ENCODE measurements at places on chromosomes 12 and 14.

GRCh38 chr12:98939350-98939749 is 294.3 kb downstream of the APAF1 start:
- DNase-seq: no peak

DNA sequence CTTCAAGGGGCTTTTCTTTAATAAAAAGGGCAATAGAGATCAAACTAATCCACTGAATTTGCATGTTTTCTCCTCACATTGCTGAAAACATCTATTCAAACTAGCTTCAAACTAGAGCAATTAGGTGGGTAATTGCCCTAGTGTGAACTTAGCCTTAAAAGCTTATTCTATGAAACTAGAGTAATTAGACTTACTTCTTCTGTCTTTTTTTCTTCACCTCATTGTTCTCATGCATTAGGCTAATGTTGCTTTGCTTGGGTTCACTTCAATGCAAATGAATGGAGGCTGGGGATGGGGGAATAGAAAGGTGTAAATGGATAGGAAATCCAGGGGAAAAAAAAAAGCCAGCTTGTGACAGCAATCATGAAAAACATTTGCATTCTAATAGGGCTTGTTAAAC is 414.8 kb upstream of the LMO3 start:
- DNase-seq: no peak

DNA sequence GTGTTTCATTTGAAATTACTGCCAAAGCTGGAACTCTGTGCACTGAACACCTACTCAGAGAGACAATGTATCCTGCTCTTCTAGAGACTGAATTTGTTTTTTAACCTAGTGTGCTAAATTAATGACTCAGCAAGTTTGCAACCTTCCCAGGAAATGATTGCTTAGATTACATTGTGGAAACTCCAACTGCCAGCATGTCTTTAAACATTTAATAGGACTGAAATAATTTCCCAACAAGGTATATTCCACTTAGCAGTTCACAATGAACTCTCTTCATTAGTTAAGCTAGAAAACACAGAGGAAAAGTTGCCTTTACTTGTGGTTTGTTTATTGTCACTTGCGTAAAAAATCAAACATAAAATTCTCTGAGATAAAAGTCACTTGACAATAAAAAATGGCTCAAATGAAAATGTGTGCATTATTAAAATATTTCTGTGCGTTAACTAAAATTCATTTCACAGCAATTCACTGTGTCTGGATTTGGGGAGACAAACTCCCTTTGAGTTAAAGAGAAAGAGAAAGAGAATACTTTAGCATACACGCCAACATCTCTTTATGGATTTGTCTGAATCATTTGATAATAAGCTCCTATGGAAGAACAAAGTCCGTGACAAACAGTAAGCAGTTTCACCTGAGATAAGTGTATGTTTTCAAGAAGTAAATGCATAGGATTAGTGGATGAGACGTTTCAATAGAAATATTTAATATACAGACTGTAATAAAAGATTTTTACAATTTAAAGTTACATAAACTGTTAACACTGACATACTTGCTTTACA is 284.0 kb downstream of the PRKD1 start:
- DNase-seq: no peak

GRCh38 chr14:55212634-55213033 is 21.2 kb upstream of the DLGAP5 start:
- no peak for DNase-seq

- DNase-seq: no peak
Measured at GRCh38 chr12:22248571-22249115, 85.9 kb downstream of the ST8SIA1 start.

GRCh38 chr12:81797100-81797499 is 38.0 kb upstream of the PPFIA2 start:
- peak; percentile 2 for DNase-seq

DNA sequence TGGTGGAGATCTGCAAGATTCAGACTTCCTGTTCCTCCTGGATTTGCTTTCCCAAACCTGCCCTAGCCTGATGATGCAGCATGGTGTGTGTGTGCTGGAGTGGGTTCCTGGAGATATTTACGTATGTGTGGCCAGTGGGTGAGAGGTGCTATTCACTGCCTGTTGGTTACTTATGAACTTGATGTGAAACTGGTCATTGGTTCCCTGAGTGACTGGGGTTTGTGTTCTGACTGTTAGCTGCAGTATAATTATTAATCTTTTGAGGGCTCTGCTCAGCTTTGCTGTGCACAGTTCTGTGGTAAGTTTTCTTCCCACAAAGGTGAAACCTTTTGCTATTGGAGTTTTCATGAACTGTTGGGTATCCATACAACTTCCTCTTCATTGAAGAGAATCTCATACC is 541.8 kb upstream of the FBXO33 start:
- DNase-seq: no peak

GRCh38 chr12:77830583-77831351 is at the start of gene NAV3:
Gene NAV3 (plus strand): TSS chr12:77830894. CDS start chr12:77831462, 568 bp downstream.
- no peak for DNase-seq

DNA sequence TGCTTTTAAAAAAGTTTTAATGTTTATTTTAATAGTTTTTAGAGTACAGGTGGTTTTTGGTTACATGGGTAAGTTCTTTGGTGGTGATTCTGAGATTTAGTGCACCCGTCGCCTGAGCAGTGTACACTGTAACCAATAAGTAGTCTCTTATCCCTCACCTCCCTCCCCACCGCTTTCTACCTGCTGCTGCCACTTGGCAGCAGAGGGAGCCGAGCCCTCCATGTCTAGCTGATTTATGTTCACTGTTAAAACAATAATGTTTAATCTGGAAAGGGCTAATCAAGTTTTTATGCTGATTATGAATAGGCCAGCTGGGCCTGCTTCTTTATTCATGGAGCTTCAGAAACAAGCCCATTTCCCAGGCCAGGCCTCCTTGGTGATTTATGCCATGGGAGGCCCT is 73.1 kb downstream of the ADCK1 start:
- no peak for DNase-seq

DNA sequence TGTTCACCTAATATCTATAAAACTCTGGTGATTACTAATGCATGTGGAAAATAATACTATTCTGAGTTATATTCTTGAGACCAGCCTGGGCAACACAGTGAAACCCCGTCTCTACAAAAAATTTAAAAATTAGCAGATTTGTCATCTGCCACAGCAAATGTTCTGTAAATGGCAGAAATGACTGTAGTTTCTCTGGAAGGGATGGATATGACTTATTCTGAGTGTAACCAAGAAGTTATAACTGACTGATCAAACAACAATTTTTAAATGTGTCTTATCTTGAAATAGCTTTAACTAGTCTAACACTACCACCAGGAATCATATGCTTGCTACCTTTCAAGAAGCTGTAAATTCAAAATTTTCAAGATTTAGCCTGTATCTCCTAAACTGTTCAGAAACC is 88.7 kb downstream of the PLBD1 start:
- DNase-seq: no peak

- no peak for DNase-seq
Measured at GRCh38 chr12:91857813-91858542, 287.7 kb downstream of the BTG1 start.

DNA sequence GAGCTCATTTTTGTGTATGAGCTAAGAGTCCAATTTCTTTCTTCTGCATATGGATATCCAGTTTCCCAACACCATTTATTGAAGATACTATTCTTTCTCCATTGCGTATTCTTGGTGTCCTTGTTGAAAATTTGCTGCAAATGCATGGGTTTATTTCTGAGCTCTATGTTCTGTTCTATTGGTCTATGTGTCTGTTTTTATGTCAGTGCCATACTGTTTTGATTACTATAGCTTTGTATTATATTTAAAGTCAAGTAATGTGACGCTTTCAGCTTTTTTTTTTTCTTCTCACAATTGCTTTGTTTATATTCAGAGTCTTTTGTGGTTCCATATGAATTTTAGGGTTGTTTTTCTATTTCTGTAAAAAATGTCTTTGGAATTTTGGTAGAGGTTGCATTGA is 247.1 kb upstream of the TBX3 start:
- no peak for DNase-seq

- no peak for DNase-seq
Measured at GRCh38 chr12:27437839-27438238, 8.7 kb upstream of the SMCO2 start.

DNA sequence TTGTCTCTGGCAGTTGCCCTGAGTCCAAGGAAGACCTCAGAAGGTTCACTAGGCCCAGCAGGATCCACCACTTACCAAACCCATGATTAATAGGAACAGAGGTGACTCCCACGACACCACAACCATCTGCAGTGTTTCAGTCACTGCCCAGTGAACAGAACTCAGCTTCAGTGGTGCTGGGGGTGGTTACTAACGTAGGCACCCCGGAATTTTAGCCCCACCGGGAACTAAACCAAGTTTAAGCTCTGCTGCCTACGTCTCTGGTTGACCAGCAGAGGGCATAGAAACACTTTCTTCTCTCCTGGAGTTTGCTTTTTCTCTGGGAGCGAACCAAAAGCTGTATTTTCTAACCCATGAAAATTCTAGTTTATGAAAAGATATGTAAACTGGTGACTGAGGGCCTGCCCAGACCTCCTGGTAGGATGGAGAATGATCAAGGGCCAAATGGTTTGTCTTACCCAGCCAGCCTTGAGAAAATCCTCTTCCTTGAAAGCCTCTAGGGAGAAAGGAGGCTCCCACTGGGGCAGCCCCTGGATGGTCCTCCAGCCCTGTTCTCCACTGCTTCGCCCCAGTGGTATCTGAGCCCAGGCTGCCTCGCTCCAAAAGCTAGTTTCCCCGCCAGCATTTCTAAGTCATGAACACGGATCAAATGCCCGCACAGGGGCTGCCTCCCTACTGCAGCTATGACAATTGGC is 379.8 kb downstream of the DPF3 start:
- DNase-seq: no peak

GRCh38 chr14:64685371-64686281 is 18.6 kb upstream of the PLEKHG3 start:
- DNase-seq: no peak

All from CD4-positive, alpha-beta T cell treated with Interleukin-2 at 100 ng/mL for 4 hours (primary cell).